ENCODE measurements at places on chromosomes 16 and 17.

DNA sequence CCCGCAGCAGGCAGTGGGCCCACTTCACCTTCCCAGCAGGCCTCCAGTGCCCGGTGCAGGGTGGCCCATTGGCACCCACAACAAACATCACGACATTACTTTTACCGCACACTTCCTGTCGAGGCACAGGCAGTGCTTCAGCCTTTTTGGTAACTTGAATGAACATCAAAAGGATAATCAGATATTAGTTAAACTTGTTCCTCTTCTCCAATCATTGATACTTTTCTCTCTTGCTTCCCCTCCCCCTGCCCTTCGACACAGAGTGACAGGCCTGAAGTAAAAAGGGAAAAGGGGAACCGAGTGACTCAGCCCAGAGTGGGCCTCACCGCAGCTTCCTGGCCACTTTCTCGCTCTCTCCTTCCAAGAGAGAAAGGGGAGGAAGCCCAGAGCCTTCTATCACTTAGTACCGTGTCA is 507.0 kb downstream of the MAF start:
- no peak for DNase-seq

DNA sequence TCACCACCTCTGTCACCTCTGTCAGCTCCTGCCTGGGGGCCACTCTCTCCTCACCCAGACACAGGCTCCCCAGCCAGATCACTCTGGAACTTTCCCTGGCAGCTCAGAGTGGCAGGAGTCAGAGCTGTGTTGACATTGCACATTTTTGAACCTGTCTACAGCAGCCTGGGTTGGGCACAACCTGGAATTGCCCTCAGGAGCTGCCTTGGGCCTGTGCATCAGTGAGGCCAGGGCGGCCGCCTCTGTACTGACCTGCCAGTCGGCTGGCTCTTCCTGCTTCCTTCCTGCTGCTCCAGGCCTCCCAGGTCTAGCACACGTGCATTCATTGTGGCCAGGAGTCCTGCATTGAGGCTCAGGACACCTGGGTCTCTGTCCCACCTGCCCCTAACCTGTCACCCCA is 14.2 kb upstream of the TMEM11 start:
- DNase-seq = no peak

GRCh38 chr16:9545522-9546437 is 454.3 kb downstream of the HAPSTR1 start:
- DNase-seq = no peak

GRCh38 chr16:65779201-65779600 is 587.3 kb upstream of the CDH5 start:
- no peak for DNase-seq

- peak; percentile 39 for DNase-seq
Observed at GRCh38 chr17:32111141-32111771, 31.0 kb upstream of the RHOT1 start.

DNA sequence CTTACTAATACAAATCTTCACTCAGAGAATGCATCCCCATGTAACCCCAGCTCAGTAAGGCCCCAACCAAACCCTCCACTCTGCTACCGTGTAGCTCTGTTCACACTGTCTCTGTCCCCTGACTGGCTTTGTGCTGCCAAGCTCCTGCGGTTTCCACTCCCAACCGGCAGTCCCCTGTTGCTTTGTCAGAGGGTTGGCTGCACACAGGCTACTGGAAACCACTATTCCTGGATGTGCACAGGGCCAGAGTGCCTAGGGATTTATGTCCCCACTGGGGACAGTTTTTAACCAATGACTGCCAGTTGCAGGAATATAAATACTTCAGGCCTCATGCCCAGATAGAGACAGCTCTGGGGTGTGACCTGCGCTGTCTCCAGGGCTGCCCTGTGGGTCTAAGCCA is 157.1 kb upstream of the C16orf82 start:
- DNase-seq = no peak

- no peak for DNase-seq
Observed at GRCh38 chr17:42345396-42346073, 42.7 kb downstream of the STAT3 start.

DNA sequence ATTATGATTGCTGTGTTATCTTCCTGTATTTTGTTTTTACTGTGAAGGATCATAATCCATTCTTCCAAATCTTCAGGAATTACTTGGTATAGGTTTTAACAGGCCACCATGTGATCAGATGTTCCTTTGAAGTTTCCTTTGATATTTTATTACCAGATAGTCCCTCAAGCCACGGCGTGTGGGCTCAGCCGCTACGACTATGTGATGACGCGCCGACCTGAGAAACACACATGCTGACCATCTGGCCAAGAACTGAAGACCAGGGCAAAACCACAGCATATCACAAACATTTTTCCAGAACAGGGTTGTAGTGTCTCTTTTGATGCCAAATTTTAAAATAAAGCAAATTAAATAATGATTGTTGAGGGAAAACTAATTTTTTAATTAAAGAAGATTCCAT is 47.3 kb downstream of the ZCCHC14 start:
- DNase-seq = peak; percentile 10

DNA sequence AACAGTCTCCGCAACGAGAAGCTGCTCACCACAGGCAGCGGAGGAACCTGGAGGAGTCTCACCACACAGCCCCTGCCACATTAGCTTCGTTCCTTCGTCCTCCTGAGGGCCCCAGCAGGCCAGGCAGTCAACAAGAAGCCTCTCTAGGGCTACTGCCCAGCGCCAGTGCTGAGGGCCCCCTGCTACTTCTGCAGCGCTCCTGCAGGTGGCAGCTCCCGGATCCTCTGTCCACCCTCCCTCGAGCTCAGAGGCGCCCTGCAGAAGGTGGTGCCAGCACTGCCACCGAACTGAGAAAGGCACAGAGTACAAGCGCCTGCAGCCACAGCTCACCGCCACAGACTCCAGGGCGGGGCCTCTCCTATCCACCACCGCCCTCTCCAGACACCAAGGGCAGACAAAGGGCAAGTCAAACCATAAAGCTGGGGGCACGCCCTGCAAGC is 27.3 kb downstream of the KDM8 start:
- no peak for DNase-seq

DNA sequence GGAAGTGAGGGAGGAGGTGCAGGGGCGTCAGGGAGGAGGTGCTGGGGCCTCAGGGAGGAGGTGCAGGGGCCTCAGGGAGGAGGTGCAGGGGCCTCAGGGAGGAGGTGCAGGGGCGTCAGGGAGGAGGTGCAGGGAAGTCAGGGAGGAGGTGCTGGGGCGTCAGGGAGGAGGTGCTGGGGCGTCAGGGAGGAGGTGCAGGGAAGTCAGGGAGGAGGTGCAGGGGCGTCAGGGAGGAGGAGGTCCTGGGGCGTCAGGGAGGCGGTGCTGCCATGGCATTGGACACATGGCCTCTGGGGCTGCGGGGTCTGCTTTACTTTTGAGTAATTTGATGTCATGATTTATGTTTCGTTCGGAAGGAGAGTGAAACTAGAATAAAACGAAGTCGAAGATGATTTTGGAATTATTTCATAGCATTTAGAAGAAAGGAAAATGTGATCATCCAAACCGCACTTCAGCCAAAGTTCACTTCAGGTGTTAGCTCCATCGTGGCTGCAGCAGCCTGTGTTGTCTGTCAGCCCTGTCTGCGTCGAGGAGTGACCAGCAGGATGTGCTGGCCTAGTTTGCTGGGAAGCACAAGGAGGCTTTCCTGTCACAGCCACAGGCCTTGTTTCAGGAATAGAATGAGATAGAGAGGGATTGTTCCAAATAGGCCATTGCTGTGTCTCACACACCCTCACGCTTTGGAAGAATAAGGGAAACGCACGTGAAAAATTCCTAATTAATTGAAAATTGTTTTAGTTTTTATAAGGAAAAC is 42.8 kb downstream of the RAB11FIP3 start:
- no peak for DNase-seq

GRCh38 chr17:7237761-7238419 is 1.4 kb downstream of the PHF23 start:
- peak; percentile 77 for DNase-seq

DNA sequence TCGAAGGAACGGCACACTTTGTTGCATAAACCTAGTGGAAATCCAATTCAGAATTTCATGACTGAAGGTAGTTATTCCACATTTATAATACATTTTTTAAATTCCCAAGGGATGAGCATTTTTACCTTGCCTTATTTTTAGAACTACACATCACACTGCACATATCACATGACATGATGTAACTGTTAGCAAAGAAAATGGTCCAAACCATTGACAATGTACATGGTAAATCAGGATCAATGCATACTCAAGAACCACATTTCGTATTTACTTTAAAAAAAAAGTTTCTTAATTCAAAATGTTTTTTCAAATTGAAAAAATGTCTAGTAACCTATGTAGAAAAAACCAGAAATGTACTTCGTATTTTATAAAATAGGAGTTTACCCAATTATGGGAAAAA is 2.5 kb downstream of the KANSL1 start:
- DNase-seq = peak; percentile 48

DNA sequence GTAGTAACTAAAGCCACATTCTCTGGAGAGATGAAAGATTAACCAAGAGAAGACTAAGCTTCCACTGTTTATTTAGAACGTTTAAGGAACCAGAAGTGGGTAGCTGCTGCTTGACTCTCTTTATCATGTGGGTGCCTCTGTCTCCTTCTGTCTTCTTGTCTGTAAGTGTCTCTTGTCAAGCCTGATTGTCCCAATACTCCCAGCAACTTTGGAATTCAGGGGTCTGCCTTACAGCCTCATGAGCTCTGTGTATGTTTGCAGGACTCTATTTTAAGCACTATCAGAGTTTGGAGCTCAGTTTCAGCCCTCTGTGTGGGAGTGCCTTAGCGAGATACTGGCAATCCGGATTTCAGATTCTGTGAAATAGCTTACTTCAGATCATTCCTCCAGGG is 29.3 kb upstream of the SPACA3 start:
- no peak for DNase-seq

Data from GM23248 (cell line).